ENCODE measurements at places on chromosomes 11 and 22.

GRCh38 chr11:8257003-8257664, 6.5 kb downstream of the LMO1 start:
- DNase-seq: no peak

GRCh38 chr11:36034551-36035331, 90.9 kb downstream of the LDLRAD3 start:
- no peak for DNase-seq

DNA sequence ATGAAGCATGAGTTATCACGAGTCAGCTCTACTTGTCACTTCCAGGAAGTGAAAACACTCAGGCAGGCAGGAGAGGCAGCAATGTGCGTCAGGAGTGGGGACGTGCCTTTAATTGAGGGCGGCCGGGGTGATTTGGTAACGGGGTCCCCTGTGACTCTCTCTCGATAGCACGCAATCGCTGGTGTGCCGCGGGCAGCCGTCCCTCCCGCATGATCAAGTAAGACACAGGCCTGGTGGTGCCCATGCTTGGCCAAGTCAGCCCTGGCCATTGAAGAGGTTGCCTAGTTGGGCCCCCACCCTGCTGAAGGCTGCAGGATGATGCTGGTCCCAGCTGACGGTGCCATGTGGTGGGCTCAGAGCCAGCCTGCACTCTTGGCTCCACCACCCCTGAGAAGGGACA, 29.7 kb downstream of the CACNG2 start:
- no peak for DNase-seq

DNA sequence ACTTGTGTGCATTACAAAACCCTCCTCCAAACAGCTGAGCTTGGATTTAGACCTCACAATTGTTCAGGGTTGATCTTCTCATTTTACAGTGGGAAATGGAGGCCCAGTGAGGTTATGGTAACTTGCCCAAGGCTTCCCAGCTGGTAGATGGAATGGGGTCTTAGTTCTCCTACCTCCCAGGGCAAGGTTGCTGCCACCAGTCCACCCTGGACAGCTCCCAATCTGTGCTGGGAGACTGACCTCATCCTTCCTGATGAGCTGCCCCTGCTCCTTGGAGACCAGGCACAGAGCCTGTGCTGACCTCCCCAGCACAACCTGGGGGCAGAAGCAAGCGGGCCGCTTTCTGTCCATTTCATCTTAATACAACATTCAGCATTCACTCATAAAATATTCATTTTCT, 190.7 kb downstream of the ST3GAL4 start:
- DNase-seq: no peak

- no peak for DNase-seq
Measured at GRCh38 chr11:2203440-2204259, 32.0 kb upstream of the TH start.

DNA sequence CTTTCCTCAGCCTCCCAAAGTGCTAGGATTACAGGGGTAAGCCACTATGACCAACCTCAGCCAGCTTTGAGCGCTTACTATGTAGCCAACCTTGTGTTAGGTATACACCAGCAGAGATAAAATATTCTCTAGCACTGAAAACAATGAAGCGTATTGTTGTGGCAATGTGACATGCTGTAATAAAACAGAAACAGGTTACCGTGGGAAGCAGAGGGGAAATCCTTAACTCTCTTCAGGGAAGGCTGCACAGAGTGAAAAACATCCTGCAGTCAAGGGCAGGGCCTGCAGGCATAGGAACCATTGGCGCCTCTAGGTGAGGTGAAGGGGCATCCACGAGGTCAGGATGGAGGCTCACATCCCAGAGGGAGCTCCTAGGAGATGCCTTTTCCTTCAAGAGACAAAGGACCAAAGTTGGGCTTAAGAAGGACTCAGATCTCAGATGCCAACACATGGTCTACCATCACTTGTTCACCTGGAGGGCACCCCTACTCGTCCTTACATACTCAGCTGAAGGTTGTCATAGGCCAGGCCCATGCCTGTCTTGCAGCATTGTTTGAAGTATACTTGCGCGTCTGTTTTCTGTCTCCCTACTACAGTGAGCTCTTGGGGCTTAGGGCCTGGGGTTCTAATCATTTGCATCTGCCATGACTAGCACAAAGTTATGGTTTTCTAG, 8.0 kb downstream of the POLD4 start:
- DNase-seq: no peak

GRCh38 chr11:8757533-8757932, 74.9 kb downstream of the RPL27A start:
- DNase-seq: no peak

DNA sequence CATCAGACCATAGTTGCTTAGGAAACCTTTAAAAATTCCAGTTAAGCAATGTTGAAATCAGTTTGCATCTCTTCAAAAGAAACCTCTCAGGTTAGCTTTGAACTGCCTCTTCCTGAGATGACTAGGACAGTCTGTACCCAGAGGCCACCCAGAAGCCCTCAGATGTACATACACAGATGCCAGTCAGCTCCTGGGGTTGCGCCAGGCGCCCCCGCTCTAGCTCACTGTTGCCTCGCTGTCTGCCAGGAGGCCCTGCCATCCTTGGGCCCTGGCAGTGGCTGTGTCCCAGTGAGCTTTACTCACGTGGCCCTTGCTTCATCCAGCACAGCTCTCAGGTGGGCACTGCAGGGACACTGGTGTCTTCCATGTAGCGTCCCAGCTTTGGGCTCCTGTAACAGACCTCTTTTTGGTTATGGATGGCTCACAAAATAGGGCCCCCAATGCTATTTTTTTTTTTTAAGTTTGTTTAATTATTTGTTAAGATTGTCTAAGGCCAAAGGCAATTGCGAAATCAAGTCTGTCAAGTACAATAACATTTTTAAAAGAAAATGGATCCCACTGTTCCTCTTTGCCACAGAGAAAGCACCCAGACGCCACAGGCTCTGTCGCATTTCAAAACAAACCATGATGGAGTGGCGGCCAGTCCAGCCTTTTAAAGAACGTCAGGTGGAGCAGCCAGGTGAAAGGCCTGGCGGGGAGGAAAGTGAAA, 73.4 kb downstream of the NCAPD3 start:
- DNase-seq: no peak

DNA sequence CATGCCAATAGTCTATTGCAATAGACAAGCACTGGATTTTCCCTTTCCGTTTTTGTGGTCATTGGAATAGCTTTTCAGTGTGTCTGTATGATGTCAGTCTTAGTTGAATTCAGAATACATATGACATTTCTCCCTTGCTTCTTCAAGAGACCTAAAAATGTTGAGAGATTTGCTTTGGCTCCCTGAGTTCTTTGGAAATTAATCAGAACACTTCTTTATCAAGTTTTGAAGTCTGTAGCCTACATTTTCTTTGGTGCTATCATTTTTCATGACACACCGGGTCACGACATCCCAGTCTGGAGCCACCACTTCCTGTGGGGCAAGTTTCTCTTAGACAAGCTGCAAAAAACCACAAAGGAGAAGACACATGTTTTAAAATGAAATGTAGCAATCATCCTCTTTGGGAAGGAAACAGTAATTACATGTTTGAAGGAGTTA, 847.1 kb downstream of the OPCML start:
- no peak for DNase-seq

GRCh38 chr22:38461057-38461413, 6.0 kb upstream of the KCNJ4 start:
- no peak for DNase-seq

DNA sequence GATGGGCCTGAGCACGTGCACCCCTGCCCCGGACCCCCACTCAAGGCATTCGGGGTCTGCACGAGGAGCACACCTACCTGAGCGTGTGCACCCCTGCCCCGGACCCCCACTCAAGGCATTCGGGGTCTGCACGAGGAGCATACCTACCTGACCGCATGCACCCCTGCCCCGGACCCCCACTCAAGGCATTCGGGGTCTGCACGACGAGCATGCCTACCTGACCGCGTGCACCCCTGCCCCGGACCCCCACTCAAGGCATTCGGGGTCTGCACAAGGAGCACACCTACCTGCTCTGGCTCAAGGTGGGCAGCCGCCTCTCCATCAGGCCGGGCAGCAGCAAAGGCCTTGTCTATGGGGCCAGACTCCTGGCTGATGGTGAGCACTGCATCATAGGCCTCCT, 48.7 kb upstream of the LRRC32 start:
- DNase-seq: no peak

- no peak for DNase-seq
Measured at GRCh38 chr11:61797263-61797944, 4.7 kb downstream of the FEN1 start.

- no peak for DNase-seq
Measured at GRCh38 chr11:33775832-33776470, 1.6 kb upstream of the FBXO3 start.

All from urinary bladder (tissue), 4 donors.